ENCODE measurements at places on chromosomes 6 and 20.

DNA sequence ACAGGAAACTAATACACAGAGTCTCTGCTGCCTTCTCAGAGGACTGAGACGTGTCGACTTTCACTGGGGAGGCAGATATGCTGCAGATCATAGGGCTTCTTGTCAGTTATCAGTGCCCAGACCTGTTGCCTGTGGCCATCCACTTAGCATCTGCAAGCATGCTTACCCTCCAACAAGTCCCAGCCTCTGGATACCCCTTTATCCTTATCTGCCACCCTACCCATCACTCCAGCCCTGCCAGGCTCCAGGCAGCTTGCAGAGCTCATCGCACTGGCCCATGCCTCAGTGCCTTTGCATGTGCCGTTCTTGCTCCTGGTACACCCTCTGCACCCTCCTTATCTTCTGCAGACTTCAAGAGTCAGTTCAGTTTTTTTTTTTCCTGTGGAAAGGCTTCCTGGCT lies 119.2 kb downstream of the TOX2 start:
- no peak for DNase-seq

DNA sequence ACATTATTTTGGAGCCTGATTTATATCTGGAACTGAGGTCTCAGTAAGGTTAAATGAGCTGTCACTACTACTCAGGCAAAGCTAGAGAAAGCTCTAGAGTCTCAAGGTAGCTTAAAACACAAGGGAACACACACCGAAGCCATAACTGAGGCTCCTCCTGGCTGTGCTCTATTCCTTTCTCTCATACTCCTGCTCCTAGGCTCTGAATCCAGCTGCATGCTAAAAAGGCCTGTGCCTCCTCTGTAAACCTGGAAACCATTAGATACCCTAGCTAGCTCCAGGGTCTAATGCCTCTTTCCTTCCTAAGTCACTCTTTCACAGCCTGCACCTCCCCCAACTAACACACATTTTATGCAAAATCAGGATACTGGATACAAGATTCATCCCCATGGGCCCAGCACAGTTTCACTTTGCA lies 17.1 kb downstream of the RIPOR2 start:
- DNase-seq, result no peak

GRCh38 chr6:3715285-3715684 lies 36.2 kb downstream of the PXDC1 start:
- no peak for DNase-seq

- DNase-seq, result no peak
Observed at GRCh38 chr6:71367756-71368155, 79.1 kb downstream of the OGFRL1 start.

DNA sequence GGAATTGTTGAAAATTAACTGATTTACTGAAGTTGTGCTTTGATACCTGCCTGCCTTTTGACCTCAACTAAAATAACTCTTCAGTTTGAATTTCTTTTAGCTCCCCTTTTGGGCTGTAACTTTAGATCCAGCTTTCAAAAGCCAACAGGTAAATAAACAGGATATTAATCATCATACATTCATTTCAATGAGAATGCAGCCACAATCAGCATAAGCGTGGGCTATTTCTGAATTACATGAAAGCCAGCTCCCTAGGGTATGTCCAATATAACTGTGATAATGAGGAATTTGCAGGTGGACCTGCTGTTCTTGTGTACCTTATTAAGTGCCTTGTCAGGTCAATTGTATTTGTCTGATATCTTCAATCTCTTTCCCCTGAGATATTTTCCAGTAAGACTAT lies 830.6 kb downstream of the KIF16B start:
- DNase-seq, result no peak

DNA sequence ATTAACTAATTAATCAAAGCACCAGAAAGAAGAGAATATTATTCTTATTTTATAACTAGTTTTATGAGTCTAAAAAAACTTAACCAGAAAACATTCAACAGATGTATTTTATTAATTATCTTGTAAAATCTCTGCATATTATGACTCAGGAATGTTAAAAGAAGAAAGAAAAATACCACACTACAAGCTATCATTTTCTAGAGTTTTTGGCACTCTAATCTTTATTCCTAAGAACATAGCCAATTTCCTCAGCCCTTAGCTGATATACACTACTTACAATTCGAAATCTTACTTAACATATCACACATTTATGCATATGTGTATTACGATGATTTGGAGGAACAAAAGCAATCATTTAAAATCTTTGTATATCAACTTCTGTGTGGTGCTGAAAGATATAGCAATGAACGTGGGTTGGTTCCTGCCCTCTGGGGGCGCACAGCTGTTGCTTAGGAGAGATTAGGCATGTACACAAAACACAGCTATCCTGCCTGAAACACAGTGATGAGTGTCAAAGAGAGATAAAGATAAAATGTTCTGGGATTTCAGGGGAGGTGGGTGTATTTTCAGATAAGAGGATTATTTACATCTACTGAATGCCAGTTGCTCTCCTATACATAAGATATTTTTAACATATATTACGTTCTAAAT lies 404.5 kb downstream of the SYNE1 start:
- no peak for DNase-seq

DNA sequence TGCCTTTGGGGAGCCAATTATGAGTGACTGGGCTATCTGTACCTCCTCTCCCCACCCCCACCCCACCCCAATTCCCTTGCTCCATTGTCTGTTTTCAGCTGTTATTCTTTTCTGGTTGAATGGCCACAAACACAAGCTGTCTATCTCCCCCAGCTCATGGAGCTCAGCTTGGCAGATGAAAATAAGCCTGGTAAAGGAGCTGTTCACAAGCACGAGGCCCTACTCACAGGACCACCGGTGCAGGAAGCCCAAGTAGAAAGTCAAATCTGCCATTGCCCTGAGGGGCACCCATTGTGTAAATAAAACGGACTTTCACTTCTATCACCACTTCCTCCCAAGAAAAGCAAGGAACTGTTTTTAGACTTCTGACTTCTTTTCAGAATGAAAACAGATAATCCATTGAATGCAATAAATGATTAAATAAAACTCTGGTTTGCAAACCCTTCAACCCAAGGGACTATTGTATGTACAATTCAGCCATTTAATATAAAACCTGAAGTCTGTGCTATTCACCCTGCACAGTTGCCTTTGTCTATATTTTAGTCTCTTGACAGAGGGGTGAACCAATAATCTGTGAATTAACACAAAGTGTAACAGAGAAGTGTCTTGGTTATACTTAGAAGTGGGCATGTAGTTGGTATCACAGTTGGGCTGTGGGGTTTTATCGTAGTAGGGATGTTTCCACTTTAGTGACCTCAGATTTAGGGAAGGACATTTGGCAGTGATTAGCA lies 27.7 kb downstream of the RIPOR2 start:
- DNase-seq, result no peak

DNA sequence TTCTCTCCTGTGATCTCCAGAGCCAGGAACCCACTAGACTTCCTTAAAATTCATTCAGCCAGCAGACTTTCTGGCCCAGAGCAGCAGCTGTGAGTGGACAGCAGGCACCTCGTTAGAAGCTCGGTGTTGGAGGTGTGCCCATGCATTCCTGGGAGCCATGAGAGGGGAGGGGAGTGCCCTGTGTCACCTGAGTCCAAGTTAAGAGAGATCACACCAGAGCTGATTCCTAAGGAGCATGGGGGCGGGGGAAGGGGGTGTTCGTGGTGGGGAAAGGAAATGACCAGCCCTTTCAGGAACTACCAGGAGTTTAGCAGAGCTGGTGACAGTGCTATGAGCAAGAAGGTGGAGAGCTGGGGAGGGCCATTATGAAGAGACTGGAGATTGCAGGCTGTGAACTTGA lies 46.9 kb downstream of the GFRA4 start:
- no peak for DNase-seq

- no peak for DNase-seq
Observed at GRCh38 chr20:51703400-51704287, 64.5 kb downstream of the ATP9A start.

DNA sequence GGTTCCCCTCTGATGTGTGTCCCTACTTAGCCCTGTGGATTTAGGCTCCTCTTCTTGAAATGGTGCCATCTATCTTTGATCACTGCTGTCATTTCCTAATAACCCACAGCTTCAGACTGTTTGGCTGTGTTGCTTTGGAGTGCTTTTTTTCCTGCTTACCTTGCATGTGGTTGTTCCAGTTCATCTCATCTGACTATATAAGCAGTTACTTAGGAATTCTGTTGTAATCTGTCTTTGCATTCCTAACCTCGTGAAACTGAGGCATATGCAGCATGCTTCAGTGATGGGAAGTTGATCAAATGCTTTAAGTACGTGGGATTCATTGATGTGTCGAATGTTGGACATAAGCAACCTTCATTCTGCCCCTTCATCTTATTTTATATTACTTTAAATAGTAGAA lies 115.8 kb upstream of the FLRT3 start:
- DNase-seq, result no peak

DNA sequence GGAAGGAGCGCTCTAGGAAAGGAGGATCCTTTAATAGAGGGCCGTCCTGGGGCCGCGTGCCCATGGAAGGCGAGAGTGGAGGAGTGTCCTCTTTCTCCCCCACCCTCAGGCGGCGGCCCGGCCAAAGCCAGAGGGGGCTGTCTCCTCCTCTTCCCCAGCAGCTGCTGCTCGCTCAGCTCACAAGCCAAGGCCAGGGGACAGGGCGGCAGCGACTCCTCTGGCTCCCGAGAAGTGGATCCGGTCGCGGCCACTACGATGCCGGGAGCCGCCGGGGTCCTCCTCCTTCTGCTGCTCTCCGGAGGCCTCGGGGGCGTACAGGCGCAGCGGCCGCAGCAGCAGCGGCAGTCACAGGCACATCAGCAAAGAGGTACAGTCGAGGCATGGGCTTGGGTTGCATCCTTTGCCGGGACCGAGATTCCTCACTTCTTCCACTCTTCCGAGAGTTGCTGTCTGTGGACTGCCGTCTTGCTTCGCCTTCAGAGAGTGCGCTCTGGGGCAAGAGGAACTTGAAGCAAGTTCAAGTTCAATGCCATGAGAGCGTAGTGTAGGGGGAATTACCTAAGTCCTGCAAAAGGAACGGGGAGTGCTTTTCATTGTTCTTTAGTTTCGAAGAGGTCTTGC lies at the start of gene LAMA2:
Gene LAMA2, plus strand, starts transcription at position 148 of the 621 bp plus-strand sequence. Its CDS starts 108 bp downstream, at position 256.
- DNase-seq, result no peak

DNA sequence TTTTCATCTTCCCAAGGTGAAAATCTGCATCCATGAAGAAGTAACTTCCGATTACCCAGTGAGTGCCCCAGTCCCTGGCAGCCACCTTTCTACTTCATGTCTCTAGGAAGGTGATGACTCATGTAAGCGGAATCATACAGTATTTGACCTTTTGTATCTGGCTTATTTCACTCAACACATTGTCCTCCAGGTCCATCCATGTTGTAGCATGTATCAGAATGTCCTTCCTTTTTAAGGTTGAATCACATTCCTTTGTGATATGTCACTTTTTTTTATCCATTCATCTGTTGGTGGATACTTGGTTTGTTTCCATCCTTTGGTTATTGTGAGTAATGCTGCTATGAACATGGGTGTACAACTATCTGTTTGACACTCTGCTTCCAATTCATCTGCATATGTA lies 176.3 kb upstream of the CDYL start:
- DNase-seq, result peak; percentile 93

DNA sequence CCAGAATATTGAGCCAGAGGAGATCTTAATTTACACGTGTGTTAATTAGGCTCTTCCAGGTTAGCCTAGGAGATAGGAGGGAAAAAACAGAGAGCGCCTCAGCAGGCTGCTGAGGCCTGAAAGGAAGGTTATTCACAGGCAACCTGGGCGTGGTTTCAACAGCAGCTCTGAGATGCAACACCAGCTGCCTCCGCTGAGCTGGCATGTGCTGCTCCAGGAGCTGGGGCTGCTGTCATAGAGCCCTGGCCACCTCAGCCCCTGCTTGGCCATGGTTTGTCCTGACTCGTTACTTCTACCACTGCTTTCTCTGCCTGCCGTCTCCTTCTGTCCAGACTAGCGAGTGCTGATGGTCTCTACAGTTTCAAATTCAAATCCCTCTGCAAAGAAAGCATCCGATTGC lies 32.4 kb upstream of the RPP40 start:
- peak; percentile 63 for DNase-seq

DNA sequence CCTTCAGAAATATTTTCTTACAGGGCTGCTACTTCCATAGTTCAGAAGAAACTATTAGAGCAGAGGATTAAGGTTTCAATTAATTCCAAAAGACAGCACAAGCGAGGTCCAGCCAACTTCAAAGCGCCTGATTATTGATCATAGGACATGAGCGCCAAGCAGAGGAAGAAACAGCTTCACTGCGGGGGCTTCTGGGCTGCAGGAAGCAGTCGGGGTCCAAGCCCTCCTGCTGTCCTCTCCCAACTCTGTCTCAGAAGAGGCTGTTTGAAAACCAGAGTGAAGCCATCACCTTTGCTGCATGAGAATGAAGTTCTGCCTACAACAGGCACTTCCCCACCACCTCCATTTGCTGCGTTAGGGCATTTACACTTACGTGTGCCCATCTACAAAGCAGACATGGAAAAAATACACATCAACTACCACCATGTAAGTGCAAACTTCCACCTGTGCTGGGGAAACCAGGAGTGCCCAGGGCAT lies 23.9 kb downstream of the SUMO4 start:
- no peak for DNase-seq

GRCh38 chr20:55977690-55978459 lies 27.4 kb downstream of the CBLN4 start:
- no peak for DNase-seq

- no peak for DNase-seq
Observed at GRCh38 chr6:16677458-16677857, 83.8 kb downstream of the ATXN1 start.

GRCh38 chr6:3383525-3383924 lies 73.3 kb downstream of the SLC22A23 start:
- peak; percentile 57 for DNase-seq

- no peak for DNase-seq
Observed at GRCh38 chr6:7262746-7263518, 50.1 kb downstream of the SSR1 start.

- no peak for DNase-seq
Observed at GRCh38 chr6:100456141-100456907, 8.4 kb downstream of the SIM1 start.

- DNase-seq, result no peak
Observed at GRCh38 chr6:46103441-46104115, 26.2 kb upstream of the ENPP4 start.

- no peak for DNase-seq
Observed at GRCh38 chr20:52103913-52104545, 87.5 kb downstream of the ZFP64 start.

DNA sequence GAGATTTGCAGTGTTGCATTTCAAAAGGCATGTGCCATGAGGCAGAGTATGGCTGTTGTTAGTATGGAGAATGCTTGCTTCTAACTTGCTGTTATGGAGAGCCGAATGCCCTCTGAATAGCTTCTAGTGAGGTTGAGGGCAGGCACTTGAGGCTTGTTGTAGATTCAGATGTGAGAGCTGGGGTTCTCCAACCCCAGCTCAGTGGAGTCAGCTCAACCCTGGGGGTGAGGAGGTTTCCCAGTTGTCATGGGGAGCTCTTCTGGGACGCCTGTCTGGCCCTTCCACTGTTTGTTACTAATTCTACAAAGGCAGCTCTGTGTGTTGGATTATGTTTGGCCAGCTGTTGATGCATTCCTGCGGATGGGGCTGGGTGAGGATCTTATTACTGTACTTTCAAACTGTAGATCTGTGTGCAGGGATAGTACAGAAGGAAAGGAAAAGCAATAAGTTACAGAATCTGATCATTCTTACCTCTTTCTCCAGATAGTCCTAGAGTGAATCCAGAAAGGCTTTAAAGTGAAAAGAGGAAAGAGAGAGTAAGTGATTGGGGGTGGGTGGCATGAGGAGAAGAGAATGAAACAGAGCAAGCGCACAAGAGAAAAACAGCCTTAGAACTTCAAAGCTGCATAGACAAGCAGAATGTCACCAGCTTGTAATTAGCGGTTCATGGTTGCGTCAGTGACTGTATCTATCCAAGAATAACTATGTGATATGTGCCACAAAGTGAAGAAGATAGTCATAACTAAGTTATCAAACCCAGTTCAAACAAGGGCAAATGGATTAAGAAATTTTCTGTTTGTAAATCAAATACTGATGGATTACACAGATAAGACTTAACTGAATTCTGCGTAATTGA lies 148.7 kb downstream of the PRL start:
- DNase-seq, result peak; percentile 38

All from MCF 10A (cell line).